ENCODE measurements at places on chromosomes 12 and 14. TPM values are rescaled to one million over a fixed set of nuclear protein-coding genes. Genes with fewer than 3 reads are reported as not detected.

DNA sequence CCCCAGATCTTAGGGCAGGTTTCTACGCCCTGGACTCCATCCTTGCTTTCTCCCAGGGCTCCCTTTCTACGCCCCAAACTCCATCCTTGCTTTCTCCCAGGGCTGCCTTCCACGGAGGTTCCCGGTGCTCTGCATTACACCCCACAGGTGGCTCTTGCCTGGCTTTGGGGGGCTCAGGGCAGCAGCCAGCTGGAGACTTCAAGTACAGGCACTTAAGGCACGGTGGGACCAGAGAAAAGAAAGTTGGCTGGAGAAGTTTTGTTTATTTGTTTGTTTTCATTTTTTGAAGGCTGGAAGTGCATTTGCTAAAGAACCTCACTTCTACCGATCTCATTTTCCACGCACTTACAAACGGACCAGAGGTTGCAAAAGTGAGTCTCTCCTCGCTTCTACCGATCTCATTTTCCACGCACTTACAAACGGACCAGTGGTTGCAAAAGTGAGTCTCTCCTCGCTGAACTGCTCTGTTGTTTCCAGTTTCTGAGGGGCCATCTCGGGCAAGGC is 103.8 kb upstream of the MED13L start:
- no peak for DNase-seq
- H3K27me3 ChIP-seq = no peaks in the 10 kb centered on the region
- H3K27ac ChIP-seq = peak overlapping the region; percentile 88
- H3K36me3 ChIP-seq = no peaks in the 10 kb centered on the region
- H3K4me3 ChIP-seq = no peak overlapping the region

DNA sequence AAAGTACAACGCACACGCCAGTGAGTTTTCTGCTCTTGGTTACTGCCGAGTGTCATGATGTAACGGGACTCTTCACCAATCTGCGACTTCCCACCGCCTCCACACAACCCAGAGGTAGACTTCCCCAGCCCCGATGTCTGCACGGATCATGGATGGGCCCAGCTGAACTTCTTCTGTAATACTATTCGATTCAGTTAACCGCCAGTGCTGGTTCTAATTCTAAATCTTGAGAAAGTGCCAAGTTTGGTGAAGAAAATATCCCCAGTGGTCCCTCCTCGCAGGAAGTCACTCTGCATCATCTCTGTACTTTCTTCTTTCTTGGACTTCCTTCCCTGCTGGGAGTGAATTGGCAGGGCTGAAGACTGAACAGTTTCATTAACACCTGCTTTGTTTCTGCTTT is 77.6 kb upstream of the SLC35F4 start:
- no peaks in the 10 kb centered on the region for H3K4me1 ChIP-seq
- H3K27ac ChIP-seq = no peak overlapping the region
- no peak overlapping the region for H3K4me3 ChIP-seq
- no peak for DNase-seq
- no peaks in the 10 kb centered on the region for H3K36me3 ChIP-seq
- H3K27me3 ChIP-seq = peaks cover 80% of the 10 kb centered on the region

DNA sequence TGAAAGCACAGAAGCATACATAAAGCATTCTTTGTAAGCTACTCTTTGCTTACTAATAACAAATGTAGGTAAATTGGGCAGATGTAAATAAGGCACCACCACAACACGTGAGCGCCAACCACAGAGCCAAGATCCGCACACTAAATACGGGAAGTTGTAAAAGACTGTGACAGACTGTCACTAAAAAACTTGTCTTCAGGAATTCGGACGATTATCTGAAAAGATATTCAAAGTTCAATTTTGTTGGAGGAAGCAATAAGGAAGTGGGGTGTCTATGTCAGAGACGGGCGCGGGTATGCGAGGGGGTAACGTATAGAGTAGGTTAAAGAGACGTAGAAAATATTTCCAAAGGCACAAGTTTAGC is 1.5 kb upstream of the HSP90B1 start:
- H3K4me3 ChIP-seq = peak overlapping the region; percentile 88
- DNase-seq = no peak
- peak overlapping the region; percentile 78 for H3K27ac ChIP-seq
- H3K36me3 ChIP-seq = peaks cover 28% of the 10 kb centered on the region
- peaks cover 34% of the 10 kb centered on the region for H3K4me1 ChIP-seq

DNA sequence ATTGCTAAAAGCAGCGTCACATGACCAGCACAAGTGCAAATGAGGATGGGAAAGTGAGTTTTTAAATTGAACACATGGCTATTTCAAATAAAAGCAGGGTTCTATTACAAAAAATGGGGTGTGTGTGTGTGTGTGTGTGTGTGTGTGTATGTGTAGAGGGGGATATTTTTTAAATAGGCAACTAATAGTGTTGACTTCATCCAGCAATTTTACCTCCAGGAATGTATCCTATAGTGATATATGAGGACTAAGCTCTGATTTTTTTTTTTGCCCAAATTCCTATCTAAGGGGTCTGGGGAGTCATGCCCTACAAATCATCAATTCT is 78.9 kb upstream of the AMN1 start:
- H3K4me1 ChIP-seq = no peaks in the 10 kb centered on the region
- H3K27ac ChIP-seq = no peak overlapping the region
- no peak for DNase-seq
- H3K27me3 ChIP-seq = no peaks in the 10 kb centered on the region
- H3K36me3 ChIP-seq = no peaks in the 10 kb centered on the region

- no peak overlapping the region for H3K4me3 ChIP-seq
- no peak for DNase-seq
- no peak overlapping the region for H3K27ac ChIP-seq
- peaks cover 7% of the 10 kb centered on the region for H3K27me3 ChIP-seq
- peaks cover 18% of the 10 kb centered on the region for H3K4me1 ChIP-seq
These were observed 3.8 kb downstream of the KCNH3 start for GRCh38 chr12:49542592-49543160.

DNA sequence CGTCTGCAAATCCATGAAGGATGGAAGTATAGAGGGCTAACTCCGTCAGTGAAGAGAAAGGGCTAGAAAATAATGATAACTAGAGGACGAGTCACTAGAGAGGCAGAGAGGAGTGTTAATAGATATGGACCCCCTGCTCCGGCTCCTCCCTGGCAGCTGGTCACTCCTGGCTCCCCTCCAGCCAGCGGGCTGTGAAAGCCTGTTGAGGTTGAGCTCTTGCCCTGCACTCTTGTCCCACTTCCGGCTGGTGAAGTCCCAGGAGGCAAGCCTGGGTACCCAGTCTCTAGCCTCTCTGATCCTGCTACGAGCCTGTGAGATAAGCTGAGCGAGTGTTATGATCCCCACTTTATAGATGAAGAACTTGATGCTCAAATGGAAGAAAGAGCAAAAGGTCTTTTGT is 90.3 kb downstream of the RFX4 start:
- H3K4me1 ChIP-seq = no peaks in the 10 kb centered on the region
- H3K27ac ChIP-seq = no peak overlapping the region
- no peaks in the 10 kb centered on the region for H3K36me3 ChIP-seq

Gene SPIC
- not detected for total RNA-seq

Gene ABCD2
- not detected for total RNA-seq

Gene TAS2R13
- total RNA-seq = 0.11 TPM

Gene KLRC1
- not detected for total RNA-seq

Data from PC-3 (cell line).